ENCODE measurements at places on chromosomes 13 and 19. TPM values are rescaled to one million over a fixed set of nuclear protein-coding genes. Genes with fewer than 3 reads are reported as not detected.

DNA sequence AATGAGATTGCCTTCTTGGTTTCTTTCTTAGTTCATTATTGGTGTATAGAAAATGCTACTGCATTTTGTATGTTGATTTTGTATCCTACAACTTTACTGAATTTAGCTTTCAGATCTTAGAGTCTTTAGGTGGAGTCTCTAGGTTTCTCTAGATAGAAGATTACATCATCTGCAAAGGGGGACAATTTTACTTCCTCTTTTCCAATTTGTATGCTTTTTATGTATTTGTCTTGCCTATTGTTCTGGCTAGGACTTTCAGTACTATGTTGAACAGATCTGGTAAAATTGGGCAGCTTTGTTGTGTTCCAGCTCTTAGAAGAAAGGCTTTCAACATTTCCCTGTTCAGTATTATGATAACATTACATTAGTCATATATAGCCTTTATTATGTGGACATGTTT is 101.0 kb upstream of the SPRY2 start:
- DNase-seq = no peak

EFNA2 gene
- not detected for total RNA-seq

MYCBP2 gene
- 144 TPM for total RNA-seq

GRCh38 chr19:44592451-44592890 is 20.9 kb upstream of the IGSF23 start:
- no peak for DNase-seq

DNA sequence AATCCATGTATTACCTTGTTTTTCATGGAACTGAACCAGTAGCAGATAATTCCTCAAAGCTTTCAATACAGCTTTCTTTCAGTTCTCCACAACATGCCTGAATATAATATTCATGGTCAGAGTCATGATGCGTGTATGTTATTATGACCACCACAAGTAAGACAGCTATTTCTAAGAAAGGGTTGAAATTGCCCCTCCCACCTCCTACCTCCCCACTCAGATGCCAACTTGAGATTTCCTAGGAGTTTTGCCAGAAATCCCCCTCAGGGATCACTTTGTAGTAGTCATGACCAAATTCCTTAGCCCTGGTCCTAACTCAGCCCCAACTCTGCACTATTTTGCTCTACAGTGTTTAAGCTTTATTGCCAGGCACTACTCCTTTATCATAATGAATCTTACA is 69.9 kb upstream of the RAP2A start:
- DNase-seq = no peak

DNA sequence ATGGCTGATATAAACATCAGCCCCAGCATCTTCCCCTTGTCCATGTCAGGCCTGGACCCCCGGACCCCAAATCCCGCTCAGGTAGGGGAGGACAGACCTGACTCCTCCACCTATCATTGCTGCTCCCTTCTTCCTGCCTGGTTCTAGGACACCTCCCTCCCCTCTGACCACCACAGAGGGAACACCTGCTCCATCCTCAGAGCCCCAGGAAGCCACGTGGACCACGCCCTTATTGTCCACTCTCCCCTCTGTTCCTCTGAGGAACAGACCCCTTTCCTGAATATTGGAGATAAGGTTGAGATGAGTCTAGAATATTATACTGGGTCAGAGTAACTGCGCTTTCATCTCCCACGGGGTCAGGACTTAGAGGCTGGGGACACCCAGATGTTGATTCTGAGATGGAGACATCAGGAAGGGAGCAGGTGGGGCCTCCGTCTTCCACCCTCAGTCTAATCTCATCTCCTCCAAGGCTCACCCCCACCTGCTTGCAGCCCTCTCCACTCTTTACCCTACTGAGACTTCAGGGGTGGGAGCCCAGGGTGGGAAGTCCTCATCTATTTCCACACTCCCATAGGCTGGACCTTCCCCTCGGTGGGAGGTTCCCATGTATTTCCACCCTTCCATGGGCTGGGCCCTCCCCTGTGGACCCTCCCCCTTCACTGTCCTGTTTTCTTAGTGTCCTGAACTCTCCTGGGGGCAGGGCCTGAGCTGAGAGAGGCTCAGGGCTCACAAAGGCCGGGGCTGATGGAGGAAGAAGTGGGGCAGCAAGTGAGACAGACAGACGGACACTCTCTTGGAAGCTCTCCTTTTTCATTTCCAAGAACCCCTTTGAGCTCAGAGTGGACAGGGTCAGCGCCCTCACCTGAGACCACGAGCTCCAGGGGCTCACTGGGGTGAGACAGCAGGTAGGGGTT is 2.7 kb downstream of the LILRA4 start:
- peak; percentile 16 for DNase-seq

DNA sequence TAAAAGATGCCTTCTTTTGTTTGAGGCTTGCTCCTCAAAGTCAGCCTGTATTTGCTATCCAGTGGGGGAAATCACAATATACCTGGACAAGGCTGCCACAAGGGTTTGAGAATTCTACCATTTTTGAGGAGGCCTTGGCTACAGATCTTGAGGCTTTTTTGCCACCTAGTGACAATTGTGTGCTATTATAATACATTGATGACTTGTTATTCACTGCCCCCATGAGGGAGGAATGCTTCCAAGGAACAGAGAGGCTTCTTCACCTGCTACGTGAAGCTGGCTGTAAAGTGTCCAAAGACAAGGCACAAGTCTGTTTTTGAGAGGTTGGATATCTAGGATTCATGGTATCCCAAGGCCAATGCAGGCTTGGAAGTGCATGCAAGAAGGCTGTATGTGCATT is 72.5 kb downstream of the ZNF708 start:
- no peak for DNase-seq

- DNase-seq = no peak
Measured at GRCh38 chr19:1383017-1383311, 743 bp upstream of the NDUFS7 start.

Measured in activated naive CD8-positive, alpha-beta T cell treated with anti-CD3 and anti-CD28 coated beads, Interleukin-2, amount 10 ng/mL, durations not matched to agents 7 days and 5 days (primary cell).